ENCODE measurements at places on chromosomes 11 and 22.

- no peak for DNase-seq
Measured at GRCh38 chr11:73141031-73141308, 1.1 kb downstream of the FCHSD2 start.

DNA sequence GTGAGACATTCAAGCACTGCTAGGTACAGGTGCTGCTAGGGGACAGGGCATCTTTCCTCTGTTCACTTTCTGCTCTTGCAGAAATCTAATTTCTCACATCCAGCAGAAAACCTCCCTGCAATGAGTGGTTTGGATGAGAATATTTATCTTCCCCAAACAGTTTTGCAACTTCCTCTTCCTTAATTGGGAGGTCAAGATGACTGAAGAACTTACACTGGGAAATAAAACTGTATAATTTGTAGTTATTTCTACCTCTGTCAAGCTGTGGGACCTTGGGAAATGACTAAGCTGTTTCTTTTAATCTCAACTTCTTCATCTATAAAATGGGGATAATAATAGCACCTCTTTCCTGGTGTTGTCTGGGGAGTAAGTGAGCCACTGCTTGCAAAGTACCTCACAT, 69.8 kb downstream of the PRR5L start:
- no peak for DNase-seq

DNA sequence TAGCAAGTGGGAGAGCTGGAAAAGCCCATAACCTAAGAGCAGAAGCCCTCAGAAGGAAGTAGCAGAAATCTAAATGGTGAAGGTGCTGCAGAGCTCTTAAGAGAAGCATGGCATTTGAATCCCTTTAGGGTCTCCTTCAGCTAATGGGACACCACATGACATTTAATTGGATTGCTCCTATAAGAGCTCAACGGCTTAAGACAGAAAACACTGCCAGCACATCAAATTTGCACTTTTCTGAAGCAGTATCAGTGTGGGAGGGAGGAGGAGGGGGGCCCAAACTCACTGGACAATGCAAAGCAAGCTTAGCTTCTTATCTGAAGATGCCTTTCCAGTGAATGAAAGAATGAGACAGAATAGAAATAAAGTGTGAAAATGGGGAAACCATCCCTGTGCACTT, 287.9 kb upstream of the MTNR1B start:
- no peak for DNase-seq

DNA sequence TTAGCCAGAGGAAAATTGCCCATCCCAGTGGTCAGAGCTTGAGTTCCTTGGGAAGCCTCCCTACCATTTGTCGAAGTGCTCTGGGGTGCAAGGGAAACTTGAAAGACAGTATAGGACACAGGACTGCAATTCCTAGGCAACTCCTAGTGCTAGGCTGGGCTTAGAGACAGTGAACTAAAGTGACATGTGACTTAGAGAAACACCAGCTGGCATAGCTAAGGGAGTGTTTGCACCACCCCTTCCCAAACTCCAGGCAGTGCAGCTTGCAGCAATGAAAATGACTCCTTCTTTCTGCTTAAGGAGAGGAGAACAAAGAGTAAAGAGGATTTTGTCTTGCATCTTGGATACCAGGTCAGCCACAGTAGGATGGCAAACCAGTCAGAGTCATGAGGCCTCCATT, 388.0 kb downstream of the DYNC2H1 start:
- DNase-seq, result no peak

DNA sequence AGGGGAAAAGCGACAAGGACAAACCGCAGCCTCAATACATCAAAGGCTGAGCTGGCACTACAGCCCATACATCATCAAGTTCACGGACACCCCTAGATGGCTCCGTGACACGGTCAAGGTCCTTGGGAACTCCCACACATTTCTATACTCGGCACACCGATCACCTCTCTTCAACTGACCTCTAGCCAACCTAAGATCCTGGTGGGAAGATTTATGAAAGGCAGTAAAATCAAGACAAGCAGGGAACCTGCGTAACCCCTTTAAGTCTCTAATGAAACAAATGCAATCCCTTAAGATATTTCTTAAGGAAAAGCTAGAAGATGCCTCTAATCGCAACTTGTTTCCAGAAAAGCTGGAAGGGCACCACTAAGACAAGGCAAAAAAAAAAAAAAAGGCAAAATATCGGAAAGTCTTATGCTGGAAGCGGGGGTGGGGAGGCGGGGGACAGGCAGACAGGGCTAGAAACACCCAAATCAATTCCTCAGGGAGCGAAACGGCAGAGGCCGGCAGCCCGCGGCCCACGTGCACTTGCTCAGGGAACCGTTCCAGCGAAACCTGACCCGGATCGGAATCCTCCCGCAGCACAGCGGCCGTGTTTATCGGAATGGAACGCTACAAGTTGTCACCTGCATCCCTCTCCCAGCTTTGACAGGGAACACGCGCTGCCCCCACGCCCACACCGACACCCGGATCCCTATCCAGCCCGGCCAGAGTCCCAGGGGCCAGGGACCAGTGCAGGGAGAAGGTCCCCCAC, 1.4 kb downstream of the ARHGAP20 start:
- no peak for DNase-seq

DNA sequence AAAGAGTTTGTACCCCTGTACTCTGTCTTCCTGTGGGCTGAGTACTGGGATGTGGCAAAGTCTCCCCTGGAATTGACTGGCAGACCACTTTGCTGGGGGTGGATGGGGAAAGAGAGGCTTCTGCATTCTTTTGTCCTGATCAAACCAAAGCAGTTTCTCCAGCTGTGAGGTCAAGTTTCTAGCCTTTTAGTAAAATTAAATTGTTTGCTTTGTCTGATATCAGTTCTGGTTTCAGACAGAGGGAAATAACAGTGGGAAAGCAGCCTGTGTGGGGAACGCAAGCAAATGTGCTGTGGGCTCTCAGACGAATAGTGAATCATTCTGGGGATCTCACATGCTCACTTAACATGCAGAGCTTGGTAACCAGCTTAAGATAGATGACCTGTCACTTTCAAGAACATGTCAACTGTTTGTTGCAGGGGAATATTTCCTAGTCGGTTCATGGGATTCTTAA, 151.6 kb downstream of the FAT3 start:
- DNase-seq, result no peak

- no peak for DNase-seq
Measured at GRCh38 chr11:45698777-45699497, 33.5 kb upstream of the CHST1 start.

- DNase-seq, result no peak
Measured at GRCh38 chr11:12083380-12083779, 27.0 kb upstream of the MICAL2 start.

DNA sequence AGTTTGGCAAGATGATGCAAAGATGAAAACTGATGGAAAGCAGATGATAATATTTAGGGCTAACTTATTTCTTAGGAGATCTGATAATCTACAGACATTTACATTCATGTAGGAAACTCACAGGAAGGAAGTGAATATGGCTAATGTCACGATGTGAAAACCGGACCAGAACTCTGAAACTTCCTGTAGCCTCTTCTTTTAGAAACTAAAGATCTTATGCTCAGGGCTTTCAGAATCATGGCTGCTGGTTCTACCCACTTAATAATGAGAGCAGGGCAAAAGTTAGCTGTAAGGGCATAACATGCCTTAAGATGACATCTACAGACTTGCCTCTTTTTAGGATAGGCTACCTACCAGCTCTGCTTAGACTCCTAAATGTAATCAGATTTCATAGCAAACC, 15.2 kb downstream of the CPSF7 start:
- DNase-seq, result no peak

DNA sequence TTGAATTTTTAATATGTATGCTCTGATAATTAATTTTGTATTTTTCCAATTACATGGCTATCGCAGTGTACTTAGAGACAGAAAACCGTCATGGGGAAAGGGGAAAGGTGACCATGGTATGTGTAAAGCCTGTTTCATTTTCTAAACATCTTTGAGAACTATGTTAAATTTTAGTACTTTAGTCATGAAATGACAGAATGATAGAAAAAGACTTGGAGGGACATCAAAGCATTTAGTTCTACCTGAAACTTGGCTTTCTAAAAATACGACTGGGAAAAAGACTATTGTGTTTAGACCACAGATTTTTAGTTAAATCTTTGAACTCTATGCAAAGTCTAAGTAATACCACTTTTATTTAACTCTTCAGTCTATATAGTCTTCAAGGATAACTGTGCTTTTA, 54.1 kb downstream of the MAML2 start:
- no peak for DNase-seq

DNA sequence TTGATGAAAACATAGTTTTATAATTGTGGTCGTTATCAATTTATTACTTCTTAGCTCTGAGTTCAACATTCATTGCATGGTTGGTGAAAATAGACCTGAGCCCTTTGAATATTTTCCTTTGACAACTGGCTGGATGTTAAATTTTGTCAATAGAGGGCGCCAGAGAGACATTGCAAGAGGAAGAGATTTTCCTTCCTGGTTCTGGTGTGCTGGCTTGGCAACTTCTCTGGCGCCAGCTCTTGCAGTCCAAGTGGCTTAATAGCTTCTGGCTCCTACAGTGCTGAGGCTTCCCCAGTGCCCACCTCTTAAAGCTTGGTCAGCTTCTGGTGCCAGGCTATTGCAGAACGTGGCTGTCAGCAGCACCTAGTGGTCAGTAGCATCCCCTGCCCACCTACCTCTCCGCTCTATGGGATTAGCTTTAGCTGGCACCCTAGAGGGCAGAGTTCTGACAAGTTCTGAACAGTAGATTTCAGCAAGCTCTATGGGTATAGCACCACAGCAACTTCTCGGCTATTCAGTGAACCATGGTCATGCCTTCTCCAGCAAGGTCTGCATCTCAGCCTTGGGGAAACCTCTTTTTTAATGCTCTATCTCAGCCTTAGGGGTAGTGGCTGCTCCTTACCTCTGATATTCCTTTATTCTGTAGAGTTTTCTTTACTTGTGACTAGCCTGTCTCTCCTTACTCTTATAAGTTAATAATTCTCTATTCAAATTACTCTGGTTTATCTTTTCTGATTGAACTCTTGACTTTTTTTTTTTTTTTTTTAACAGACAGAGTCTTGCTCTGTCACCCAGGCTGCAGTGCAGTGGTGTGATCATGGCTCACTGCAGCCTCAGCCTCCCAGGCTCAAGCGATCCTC, 59.4 kb downstream of the ACER3 start:
- DNase-seq, result peak; percentile 70

DNA sequence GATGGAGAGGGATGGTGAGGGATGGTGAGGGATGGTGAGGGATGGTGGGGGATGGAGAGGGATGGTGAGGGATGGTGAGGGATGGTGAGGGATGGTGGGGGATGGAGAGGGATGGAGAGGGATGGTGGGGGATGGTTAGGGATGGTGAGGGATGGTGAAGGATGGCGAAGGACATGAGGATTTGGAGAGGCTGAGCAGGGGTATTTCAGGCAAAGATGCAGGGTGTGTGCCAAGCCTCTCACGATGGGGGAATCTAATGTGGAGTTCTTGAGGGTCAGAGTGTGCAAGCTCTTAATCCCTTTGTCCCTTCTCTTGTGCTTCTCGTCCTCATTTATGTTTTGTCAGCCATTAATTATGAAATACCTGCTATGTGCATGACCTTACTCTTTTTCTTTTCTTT, 7.5 kb upstream of the PLA2G6 start:
- DNase-seq, result no peak

GRCh38 chr11:33419924-33420323, 162.7 kb downstream of the HIPK3 start:
- no peak for DNase-seq

- no peak for DNase-seq
Measured at GRCh38 chr11:68704887-68705286, 20.5 kb downstream of the GAL start.

DNA sequence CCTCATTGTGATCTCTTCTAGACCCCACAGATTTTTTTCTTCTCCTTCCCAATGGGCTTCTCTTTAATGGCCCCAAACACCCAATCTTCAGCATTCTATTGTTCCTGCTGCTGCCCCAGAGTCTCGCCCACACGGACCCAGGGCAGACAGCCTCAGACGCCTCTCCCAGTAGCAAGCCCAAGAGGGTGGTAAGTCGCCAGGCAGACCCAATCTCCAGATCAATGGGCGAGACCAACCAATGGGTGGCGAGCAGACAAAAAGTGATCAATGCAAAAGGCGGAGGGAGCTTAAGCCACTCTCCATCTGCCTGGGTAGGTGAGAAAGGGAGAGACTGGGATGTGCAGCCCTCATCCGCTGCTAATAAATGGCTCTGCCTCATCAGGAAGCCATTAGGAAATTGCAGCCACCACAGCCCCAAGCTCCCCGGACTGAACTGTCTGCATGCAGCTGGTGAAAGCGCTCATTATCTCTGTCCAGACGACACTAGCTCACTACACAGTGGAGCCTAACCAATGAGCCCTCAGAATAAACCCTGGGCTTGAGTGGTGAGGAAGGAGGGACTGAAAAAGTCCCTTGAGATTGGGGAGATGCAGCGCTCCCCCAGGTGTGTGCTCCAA, 81.8 kb downstream of the ETS1 start:
- DNase-seq, result no peak

DNA sequence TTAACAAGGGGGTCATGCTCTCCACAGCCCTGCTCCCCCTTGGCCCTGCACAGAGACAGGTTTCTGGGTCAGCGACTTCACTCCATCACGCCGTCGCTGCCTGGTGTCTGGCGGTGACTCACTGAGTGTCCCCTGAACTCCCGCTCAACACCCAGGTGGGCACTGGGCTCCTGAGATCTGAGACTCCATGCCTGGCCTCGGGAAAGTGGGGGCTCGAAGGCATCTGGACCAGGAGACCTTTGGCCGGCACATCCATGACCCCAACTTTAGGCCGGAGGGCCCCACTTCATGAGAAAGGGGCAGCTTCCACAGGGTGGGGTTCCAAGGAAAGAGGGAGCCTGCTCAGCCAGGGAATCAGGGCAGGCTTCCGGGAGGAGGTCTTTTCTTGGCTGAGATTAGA, 79.3 kb upstream of the PRR5 start:
- DNase-seq, result no peak

DNA sequence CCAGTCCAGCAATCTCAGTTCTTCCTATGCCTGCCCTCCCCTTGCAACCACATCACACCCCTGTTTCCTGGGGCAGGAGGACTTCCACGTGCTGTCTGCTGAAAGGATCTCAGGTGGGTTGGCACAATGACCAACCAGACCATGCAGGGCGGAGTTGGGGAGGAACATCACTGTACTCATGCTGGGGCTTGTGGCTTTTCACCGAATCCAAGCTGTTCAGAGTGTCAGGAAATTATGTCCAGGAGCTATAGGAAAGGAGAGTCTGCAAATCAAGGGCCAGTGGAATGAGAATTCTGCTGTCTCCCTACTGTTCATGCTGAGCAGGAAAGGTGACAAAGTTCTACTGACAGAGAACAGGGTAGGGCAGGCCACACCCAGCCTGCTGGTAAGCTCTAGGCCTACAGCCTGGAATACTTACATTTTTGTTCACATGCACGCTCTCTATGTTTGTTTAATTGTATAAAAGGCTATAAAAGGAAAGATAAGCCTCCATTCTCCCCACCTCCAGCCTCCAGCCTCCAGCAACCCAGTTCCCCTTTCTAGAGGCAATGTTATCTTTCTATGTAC, 1.7 kb upstream of the PLAAT2 start:
- DNase-seq, result no peak

- DNase-seq, result no peak
Measured at GRCh38 chr11:45219411-45219810, 66.7 kb downstream of the SYT13 start.

GRCh38 chr11:798093-798713, at the start of gene SLC25A22:
Gene SLC25A22, minus strand, starts transcription at chr11:798281. Its CDS starts 3,275 bp downstream, at chr11:795006.
- DNase-seq, result no peak

Data from AG09309 (cell line).